Hematopoietic multipotent progenitor cell treated with erythropoietin and hydrocortisone succinate and interleukin-3 and kit ligand, for 6 days (in vitro differentiated cells): ENCODE measurements at places on chromosomes 3 and 15.

- no peak for DNase-seq
Observed at GRCh38 chr15:29805043-29805707, 17.1 kb downstream of the TJP1 start.

DNA sequence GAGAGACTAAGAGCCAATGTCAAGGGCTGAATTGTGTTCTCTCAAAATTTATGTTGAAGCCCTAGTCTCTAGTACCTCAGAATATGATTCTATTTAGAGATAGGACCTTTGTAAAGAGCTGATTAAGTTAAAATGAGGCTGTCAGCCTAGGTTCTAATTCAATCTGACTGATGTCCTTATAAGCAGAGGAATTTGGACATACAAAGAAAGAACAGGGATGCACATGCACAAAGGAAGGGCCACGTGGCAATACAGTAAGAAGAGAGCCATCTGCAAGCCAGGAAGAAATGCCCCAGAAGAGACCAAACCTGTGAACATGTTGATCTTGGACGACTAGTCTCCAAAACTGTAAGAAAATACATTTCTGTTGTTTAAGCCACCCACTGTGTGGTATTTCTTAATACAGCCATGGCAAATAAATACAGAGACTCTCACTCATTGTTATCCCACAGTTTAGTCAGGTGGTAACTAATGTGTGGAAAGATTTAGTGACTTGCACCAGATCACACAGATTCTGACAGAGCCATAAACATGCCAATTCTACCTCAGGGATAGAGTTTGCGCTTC is 652.2 kb downstream of the NAALADL2 start:
- DNase-seq: no peak

DNA sequence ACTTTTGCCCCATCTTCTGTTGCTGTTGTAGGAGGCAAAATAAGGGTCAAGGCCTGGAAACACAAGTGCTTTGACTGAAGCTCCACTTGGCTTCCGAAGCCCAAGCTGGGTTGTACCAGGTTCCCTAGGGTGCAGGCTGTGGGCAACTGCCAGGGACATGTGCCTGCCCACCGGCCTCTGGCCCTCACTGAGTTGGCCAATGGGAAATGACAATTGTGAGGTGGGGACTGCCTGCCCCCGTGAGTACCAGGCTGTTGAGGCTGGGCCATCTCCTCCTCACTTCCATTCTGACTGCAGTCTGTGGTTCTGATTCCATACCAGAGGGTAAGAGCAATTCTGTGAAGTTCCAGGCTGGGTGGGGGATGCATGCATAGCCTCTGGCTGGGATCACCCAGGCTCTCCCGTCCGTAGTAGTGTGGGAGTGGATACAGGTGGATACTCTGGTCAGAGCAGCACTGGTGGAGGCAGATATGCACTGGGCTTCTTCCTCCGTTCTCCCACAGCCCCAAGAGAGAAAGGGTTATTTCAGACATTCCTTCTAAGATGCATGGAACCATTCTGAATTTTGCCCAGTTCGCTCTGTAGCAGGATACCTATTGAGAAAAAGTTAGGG is at the start of gene ADIPOQ:
ADIPOQ (plus strand) TSS at position 285 of the 613 bp plus-strand sequence. CDS start 10,349 bp downstream, outside the sequence.
- DNase-seq: no peak

DNA sequence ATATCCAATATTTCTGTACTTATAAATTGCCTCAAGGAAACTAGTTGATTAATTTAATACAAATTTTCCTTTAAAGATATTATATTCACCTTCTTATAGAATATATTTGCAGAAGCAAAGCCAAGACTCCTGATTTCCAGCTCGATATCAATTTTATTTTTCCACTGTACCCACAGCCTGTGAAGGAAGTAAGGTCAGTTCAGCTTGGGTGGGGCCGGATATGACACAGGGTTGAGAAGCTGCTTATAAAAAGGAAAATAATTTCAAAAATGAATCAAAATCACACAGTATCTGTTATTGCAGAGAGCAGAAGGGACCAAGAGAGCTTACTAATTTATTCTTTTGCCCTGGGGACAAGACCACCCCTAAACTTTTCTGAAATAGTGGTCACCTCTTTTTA is 491.4 kb downstream of the TUSC7 start:
- DNase-seq: no peak

DNA sequence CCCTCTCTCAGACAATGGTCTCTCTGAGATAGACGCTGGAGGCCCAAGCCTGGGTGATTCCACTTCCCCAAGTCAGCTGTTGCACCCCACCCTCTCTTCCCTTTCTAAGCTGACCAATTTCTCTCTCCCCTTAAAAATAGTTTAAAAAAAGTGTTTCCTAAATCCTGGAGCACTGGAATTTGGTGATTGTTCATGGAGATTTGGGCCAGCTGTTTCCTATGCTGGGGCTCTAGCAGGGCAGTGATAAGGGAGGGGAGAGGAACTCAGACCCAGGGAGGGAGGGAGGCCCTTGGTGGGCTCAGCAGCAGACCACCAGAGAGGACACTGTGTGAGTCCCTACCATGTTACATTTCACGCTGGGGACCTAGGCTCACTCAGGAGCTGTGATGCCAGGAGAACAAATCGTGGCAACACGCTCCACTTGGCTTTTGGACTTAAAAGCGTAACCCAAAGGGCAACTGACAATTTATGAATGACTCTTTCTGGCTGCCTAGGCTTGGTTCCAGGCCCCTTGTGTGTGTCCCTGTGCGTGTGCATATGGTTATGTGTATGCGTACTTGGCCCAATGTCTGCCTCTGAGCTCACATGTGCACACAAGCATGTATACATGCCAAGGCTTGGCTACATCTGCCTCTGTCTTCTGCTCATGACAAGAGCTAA is 59.8 kb upstream of the INSYN1 start:
- DNase-seq: no peak

- DNase-seq: no peak
Observed at GRCh38 chr15:63202861-63203260, 13.5 kb downstream of the RAB8B start.
